Left lobe of liver (tissue), 2 donors: ENCODE measurements at places on chromosomes 6 and 20. TPM values are rescaled to one million over a fixed set of nuclear protein-coding genes. Genes with fewer than 3 reads are reported as not detected.

- no peak for DNase-seq
These were observed 377.3 kb upstream of the JAG1 start for GRCh38 chr20:11051136-11051535.

LEMD2 gene
- 20.2 TPM for total RNA-seq

GRCh38 chr6:146938266-146938665, 266.0 kb upstream of the STXBP5 start:
- no peak for DNase-seq

RIPOR3 gene
- total RNA-seq = 20.1 TPM

GRCh38 chr20:5779071-5779900, 29.1 kb downstream of the SHLD1 start:
- DNase-seq = no peak

DNA sequence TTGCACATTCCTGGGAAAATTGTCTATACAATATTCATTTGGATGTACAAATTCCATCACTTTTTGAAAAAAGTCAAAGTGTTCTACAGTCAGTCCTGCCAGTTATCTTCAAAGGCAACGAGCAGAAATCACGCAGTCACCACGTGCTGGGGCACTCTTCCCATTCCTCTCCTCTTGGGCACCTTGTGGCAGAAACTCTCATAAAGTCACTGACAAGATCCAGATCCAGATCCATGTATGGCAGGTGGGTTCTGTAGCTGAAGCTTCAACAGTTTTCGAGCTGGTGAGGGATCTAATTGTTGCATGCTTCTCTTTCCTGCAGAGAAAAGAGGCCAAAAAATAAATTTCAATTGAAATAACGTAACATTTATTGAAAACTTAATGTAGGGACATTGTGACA, 6.7 kb upstream of the NDRG3 start:
- no peak for DNase-seq

ULBP3 gene
- total RNA-seq = 0.35 TPM

DNA sequence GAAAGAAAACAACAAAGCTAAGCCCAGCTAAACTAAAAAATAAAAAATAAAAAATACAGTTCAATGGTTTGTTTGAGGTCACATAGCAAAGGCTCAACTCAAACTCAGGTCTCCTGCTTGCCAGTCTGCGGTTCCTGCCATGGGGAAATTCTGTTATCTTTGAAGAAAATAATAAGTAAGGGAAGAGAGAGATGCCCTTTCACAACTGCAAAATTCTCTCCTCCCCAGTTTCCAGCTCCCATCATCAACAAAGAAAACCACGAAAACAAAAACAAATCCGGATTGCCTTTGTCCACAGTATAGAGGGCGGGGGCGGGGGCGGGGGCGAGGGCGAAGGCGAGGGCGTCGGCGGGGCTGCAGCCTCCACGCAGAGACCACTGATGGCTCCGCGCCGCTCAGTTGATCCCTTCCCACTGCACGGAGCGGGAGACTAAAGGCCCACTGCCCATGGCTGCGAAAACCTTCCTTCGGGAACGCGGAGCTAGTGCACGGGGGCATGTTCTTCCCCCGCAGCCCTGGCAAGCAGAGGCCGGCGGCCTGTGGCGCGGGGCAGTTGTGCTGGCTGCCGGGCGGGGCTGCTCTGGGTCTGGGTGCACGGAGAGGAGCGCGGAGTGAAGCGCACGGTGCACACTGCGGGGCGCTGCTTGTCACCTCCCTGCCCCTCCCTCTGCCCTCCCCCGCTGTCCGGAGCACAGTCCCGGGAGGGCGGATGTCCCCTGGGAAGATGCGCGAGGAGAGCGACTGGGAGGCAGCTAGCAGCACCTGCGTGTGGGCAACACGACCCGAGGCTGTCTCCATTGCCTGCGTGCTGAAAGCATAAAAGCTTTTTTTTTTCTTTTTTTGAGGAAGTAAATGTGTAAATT, 54.1 kb upstream of the TPD52L1 start:
- peak; percentile 76 for DNase-seq

DNA sequence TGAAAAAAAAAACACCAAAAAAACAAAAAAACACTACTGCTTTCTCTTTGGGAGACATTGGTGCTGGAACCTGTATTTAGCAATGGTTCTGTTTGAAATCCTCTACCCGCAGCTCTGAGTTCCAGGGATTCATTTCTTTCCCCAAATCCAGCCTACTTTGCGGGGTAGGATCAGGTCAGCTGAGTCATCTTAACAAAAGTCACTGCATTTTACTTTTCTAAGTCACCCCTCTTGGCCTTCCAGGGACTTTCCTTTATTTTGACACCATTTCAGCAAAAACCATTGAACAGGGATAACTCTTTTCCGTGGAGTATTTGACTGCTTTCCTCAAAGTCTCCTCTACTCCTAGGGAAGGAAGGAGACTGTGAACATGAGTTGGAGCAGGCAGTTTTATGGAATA, 837.6 kb downstream of the MAFB start:
- DNase-seq = no peak

DNA sequence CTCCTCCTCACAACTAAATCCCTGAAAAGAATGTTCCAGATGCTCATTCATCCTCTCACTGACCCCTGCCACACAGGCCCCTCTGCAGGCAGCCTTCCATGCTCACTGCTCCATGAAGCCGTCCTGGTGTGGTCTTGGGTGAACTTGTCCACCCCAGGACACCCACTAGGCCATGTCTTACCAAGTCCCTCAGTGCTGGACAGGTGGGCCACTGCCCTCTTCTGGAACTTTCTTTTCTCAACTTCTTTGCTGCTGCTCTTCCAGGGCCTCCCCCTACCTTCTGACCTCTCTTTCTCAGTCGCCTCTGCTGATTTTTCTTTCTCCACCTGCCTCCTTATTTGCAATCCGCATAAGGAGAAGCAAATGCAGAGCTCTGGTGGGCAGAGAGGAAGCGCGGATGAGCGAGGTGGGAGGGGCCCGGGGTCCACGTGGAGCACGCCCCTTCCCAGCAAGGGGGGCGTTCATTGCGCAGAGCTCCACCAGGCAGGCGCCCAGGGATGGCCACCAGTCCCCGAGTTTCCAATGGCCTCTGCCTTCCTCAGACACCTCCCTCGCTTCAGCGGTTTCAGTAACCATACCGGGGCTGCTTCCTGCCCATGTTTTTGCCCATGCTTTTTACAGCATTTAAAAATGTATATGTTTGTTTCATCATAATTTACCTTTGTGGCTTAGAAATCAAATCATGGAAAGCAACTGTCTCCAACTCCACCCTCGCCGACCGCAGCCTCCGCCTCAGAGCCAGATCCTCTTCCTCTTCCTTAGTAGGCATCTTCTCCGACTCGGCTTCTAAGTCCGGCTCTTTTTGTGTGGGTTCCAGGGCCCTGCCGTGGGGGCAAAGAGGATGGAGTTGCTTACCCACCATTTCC, 129.6 kb downstream of the ZDHHC14 start:
- no peak for DNase-seq

GRCh38 chr6:112717401-112717800, 370.3 kb downstream of the RFPL4B start:
- no peak for DNase-seq

SALL4 gene
- 1.3 TPM for total RNA-seq

- no peak for DNase-seq
These were observed 358.8 kb upstream of the JAG1 start for GRCh38 chr20:11032611-11033010.

SLC2A10 gene
- total RNA-seq = 44.8 TPM

DNA sequence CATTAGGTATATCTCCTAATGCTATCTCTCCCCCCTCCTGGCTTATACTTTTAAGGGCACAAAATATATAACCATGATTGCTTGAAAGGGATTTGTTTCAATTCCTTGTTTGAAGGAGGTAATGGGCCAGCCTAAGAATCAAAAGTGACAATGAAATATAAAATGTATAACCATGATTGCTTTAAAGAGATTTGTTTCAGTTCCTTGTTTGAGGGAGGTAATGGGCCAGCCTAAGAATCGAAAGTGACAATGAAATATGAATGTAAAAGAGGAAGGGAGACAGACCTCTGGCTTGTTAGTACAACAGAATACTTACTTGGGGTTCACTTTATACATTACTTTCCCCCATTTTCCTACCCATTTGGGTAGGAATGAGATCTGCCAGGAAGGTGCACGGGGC, 55.5 kb downstream of the FOXC1 start:
- no peak for DNase-seq

PHACTR2 gene
- 20.0 TPM for total RNA-seq

- no peak for DNase-seq
These were observed 148.3 kb downstream of the HACE1 start for GRCh38 chr6:104711371-104711770.

GRCh38 chr6:42448391-42448790, 3.3 kb downstream of the TRERF1 start:
- DNase-seq = no peak

DNA sequence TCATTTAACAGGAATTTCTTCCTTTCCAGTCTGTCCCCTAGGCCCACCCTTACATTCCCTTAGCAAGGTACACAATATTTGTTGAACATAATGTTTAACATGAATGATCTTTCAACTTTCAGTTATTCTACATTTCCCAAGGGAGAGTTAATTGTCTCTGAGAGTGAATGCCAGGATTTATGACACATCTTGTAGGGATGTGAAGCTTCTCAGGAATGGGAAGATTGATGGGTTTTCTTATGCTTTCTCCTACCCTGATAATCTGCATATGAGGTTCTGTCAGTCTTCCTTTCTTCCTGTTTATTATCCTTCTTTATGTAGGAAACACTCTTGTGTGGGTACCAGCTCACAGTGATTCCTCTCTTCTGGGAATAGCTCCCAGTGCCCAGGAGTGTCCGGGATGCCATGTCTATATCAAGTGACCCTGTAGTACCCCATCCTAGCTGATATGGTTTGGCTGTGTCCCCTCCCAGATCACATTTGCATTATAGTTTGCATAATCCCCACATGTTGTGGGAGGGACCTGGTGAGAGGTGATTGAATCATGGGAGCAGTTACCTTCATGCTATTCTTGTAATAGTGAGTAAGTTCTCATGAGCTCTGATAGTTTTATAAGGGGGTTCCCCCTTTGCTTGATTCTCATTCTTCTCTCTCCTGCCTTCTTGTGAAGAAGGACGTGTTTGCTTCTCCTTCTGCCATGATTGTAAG, 7.1 kb upstream of the FYN start:
- DNase-seq = no peak

- DNase-seq = no peak
These were observed 755.7 kb downstream of the HDGFL1 start for GRCh38 chr6:23325065-23325464.

SLC13A3 gene
- total RNA-seq = 7.1 TPM

- no peak for DNase-seq
These were observed 121.1 kb upstream of the HDGFL1 start for GRCh38 chr6:22448291-22448711.

SSTR4 gene
- total RNA-seq = not detected

DEFB115 gene
- total RNA-seq = not detected

MOCS1 gene
- total RNA-seq = 29.0 TPM

COL21A1 gene
- 0.43 TPM for total RNA-seq

GRCh38 chr6:28767691-28768090, 156.1 kb downstream of the TRIM27 start:
- no peak for DNase-seq

NRN1 gene
- 1.8 TPM for total RNA-seq

DNA sequence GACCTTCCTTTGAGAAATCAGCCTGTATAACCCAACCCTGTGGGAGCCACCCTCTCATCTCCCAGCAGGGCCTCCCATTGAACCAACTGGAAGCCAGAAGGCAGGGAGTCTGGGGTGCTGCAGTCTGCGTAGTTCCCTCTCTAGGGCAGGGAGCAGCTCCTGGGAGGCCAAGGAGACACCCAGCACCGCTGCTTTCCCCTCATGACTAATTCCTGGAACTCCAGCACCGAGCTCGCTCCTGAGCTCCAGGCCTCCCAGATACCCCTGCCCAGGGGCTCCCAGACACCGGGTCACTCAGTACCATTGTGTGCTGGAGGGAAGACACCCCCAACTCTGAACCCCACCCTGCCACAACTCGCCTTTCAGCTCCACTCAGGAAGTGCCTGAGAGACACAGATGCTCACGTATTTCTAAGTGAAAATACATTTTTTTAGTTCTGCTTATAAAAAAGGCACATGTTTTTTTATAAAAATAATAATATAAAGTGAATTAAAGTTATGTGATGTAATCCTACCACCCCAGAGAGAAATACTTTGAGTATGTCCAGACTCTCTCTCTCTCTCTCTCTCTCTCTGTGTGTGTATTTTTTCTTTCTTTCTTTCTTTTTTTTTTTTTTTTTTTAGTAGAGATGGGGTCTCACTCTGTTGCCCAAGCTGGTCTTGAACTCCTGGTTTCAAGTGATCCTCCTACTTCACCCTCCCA, 17.5 kb downstream of the PIM1 start:
- no peak for DNase-seq

SLC17A3 gene
- 10.4 TPM for total RNA-seq

- DNase-seq = no peak
These were observed 67.0 kb downstream of the DNAAF9 start for GRCh38 chr20:3340443-3340842.

TAF8 gene
- 13.1 TPM for total RNA-seq

CFAP206 gene
- not detected for total RNA-seq

LCA5 gene
- 0.45 TPM for total RNA-seq

- no peak for DNase-seq
These were observed 35.5 kb downstream of the CARMIL1 start for GRCh38 chr6:25314509-25315175.

PREX1 gene
- total RNA-seq = 5.8 TPM

- no peak for DNase-seq
These were observed 484.9 kb upstream of the MAN1A1 start for GRCh38 chr6:119834418-119834817.

DNA sequence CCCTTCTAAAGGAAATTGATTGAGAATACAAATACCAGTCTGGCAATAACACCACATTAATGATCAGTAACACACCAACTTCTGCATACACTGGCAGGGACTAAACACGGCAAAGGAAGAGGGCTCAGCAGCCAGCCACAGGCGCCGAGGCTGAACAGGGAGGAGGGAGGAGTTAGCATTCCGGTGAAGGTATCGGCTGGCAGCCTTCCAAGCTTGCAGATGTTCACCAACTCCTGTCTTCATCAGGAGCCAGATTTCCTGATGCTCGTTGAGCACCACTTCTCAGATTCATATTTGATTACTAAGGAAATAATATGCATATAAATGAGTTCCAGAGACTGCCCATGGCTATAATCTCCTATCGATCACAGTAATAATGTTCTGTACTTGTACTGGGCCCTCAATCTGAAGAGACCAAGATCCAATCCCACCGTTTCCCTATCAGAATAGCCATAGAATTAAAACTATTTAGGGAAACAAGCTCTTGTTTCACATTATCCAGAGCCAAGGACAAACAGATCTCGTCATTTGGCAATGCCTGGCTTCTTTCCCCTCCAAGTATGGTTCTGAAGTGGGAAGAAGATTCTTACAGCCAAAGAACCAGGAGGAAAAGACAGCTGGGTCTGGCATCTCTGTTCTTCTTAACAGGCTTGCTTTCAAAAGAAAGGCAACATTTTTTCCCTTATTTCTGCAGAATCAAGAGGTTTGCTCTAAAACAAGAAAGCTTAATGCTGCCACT, 42.2 kb downstream of the GFOD1 start:
- peak; percentile 72 for DNase-seq

GRCh38 chr6:138555421-138555988, 56.2 kb upstream of the NHSL1 start:
- DNase-seq = no peak

PXMP4 gene
- total RNA-seq = 15.4 TPM

GRCh38 chr6:91098006-91098405, 511.1 kb upstream of the MAP3K7 start:
- DNase-seq = no peak
